Stimulated activated CD4-positive, alpha-beta T cell treated with anti-CD3 and anti-CD28 coated beads, Interleukin-15, amount 100 ng/mL, for 1 hour (primary cell): ENCODE measurements at places on chromosomes 2 and 18.

- no peak for DNase-seq
Observed at GRCh38 chr2:174815526-174815925, 51.3 kb upstream of the CHRNA1 start.

GRCh38 chr18:51123936-51124486 is 73.5 kb downstream of the MEX3C start:
- DNase-seq, result no peak

DNA sequence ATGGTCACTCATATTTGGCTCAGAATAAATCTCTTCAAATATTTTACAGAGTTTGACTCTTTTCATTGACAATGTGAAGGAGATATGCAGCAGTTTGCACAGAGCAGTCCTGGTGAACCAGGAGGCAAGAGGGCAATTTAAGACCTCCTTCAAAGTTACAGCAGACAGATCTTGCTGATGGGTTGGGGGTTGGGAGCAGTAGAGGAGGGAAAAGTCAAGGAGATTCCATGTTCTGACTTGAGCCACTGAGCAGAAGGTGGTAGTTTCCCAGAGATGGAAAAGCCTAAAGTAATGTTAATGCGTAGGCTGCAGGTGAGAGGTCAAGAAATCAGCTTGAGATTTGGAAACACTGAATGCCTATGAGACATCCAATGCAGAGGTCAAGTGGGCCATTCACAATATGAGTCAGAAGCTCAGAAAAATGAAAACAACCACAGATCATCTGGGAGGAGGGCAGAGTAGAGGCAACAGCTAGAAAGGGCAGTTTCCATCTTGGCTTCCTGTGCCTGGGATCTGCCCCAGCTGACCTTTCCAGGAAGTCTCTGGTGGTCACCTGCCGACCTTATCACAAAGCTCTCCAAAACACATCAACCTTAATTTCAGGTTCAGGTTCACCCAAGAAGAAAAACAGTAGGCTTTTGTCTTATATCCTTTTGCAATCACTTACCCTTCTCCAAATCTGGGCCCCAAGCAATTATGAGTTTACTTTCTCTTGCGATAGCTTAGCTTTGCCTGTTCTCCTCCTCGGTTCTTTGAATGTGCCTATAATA is 197.5 kb upstream of the ARL4C start:
- no peak for DNase-seq

- no peak for DNase-seq
Observed at GRCh38 chr18:11791131-11791530, 60.1 kb upstream of the CHMP1B start.

DNA sequence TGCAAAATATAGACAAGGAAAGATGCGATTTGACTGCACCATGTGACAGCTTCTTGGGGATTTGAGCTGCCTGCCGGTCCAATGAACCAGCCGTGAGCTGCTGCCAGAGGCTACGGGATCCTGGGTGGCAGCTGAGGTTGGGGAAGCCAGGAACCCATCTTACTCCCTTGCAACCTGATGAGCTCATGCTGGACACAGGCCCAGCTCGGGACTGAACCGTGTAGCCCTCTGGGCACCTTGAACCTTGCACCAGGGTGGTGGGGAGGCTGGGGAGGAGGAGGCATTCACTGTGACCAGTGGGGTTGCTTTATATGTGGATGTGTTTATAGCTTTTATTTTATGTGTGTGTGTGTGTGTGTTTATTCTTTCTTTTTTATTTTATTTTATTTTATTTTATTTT is 9.1 kb downstream of the ALPI start:
- DNase-seq, result no peak

DNA sequence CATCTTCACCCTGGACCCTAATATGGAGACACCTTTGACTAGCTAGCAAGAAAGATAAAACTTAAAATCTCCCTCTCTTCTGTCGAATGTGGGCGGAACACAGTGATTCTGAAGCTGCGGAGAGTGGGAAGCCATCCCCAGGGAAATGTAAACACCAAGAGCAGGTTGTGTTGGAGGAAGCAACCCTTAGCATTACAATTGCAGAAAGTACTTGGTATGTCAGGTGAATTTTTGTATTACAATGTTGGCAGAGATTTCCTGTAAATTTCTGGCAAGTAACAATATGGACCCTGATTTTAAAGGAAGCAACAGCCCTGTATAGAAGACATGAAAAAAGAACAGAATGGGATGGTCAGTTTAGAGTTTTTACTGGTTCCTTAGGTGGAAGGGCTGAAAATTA is 35.8 kb downstream of the TSN start:
- no peak for DNase-seq

GRCh38 chr2:209471037-209471436 is 47.2 kb downstream of the MAP2 start:
- no peak for DNase-seq

DNA sequence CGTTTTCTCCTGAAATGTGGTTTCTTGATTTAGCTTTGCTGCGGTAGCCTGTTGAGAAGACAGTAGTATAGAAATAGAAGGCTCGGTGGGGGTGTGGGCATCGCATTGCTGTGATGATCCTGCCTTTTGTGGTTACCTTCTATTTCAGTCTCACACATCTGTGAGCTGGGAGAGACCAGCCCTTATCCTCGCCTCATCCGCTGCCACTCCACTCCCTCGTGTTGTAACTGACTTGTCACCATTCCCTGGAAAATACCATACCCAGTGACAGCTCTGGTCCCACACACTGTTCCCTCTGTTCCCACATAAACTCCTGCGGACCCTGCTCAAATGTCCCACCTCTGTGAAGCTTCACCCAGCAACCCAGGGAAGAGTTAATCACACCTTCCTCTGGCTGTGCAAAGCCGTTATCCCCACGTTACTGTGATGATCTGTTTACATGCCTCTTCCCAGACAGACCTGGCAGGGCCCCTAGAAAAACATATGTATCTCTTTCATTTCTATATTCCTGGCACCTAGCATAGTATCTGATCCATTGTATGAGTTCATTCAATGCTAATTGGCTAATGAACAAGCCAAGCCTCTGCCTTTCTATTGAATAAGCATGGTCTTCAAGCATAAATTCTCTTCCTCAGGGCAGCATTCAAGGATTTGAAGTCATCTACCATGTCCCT is 114.6 kb downstream of the MAPK4 start:
- DNase-seq, result no peak
